NCI-H187 (cell line): ENCODE measurements at places on chromosomes 16 and 17.

DNA sequence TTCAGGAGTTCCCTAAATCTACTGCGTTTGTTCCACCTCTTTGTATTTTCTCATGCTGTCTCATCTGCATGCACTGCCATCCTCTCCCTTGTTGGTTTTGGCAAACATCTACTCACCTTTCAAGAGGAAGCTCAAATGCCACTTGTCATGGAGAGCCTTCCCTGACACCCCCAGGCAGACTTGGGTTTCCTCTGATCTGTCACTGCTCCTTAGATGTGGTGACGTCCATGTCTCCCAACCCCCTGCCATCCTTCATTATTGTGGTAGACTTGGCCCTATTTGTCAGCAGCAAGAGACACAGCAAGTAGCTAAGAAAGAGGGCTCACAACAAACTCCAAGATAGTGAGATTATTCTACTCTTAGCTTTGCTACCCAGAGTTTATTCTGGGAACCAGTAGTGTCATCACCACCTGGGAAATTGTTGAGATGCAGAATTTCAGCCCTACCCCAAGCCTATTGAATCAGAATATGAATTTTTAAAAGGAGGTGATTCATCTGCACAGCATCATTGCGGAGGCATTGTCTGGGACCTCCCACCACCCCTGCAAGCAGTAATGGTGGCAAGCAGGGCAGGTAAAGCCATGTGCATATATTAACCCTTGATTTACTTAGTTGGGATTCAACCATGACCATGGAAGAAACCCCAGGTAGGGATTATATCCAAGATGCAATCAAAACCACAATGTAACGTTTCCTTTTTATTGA is 248.9 kb downstream of the SHISA9 start:
- no peak for DNase-seq

DNA sequence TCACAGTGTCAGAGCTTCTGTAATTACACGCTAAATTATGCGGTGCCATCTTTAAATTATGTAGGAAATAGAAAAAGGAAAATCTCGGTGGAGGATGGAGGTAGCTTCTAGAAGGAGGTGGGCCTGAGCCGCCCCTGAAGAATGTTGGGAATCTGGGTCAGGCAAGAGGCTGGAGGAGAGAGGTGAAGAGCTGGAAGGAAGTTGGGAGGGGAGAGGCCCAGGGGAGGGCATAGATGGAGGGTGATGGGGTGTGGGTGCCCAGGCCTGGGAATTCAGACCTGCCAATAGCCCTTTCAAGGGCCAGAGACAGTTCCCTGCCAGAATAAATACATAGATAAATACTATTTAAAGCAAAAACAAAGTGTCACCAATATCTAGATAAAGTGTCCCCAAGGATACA is 415.0 kb upstream of the HSBP1 start:
- DNase-seq = no peak

DNA sequence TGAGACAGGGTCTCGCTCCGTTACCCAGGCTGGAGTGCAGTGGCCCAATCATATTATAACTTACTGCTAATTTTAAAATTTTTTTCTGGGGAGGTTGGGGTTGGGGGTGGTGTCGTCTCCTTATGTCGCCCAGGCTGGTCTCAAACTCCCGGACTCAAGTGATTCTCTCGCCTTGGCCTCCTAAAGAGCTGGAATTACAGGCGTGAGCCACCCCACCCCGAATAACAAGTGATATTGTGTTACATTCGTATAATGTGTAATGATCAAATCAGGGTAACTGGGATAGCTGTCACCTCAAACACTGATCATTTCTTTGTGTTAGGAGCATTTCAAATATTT is 16.2 kb upstream of the KPNA2 start:
- no peak for DNase-seq

GRCh38 chr17:73343168-73343634 is 31.4 kb upstream of the CDC42EP4 start:
- no peak for DNase-seq

GRCh38 chr17:76076146-76076764 is 1.7 kb downstream of the GALR2 start:
- DNase-seq = no peak

DNA sequence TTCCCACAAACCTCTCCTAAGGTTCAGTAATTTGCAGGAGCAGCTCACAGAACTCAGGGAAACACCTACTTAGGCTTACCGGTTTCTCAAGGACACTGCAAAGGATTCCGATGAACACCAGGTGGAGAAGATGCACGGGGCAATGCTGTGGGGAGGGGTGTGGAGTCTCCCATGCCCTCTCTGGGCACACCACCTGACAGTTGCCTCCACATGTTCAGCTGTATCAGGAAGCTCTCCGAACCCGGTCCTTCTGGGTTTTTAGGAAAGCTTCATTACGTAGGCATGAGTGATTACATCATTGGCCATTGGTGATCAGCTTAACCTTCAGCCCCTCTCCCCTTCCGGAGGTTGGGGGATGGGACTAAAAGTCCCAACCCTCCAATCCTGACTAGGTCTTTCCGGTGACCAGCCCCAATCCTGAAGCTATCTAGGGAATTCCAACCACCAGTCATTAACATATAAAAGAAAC is 21.6 kb downstream of the C17orf58 start:
- DNase-seq = no peak

GRCh38 chr16:79121906-79122305 is 478.6 kb downstream of the MAF start:
- no peak for DNase-seq

DNA sequence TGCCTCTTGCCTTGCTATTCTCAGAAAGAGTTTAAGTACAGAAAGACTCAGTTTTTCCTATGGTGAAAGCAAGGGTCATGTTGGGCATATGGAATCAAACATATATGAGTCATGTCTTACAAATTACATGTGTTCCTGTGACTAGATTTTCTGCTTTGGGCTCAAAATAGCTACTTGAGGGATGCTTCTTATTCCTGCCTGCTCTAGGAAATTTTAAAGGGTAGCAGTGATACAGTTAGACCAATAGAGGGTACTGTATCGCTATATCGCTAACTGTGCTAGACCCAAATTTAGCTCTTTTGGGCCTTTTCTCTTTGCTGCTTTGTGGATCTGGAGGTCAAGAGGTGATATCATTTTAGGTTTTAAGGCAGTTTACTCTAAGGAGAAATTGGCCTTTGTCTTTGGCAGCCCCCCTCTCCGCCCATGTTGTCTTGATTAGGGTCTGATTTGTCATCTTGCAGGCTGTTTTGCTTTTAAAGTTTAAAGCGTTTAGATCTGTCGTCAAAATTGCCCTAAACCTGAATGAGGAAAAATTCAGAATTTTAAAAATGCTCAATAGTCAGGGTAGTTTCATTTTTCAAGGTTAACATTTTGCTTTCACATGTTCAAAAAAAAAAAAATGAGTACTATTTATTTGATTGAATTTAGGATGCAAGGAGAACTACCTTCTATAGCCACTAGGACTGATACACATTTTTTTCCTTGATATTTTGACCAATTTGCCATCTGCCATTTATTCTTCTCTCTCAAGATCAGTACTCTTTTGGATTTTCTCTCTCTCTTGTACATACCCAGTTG is 8.8 kb downstream of the NFATC3 start:
- DNase-seq = no peak

DNA sequence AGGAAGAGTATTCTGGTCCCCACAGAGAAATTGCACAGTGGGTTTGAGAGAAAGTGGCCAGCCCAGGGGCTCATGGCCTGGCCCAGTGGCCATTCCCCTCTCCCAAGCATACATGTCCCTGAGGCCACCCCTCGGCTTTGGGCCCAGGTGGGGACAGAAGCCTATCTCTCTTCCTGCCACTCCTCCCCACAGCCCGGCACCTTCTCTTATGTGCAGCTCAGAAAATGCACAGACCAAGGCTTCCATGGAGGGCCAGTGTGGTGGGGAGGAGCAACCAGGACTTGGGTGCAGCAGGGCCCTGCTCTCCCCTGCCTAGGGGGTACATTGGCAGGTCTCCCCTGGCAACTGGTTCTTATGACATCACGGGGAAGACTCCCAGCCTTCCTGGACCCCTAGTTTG is at the start of gene C16orf90:
Gene C16orf90, minus strand, starts transcription at position 314 of the 400 bp plus-strand sequence. Its CDS starts 68 bp downstream, at position 246.
- no peak for DNase-seq

- no peak for DNase-seq
Observed at GRCh38 chr17:21814776-21815175, 122.5 kb downstream of the KCNJ18 start.

DNA sequence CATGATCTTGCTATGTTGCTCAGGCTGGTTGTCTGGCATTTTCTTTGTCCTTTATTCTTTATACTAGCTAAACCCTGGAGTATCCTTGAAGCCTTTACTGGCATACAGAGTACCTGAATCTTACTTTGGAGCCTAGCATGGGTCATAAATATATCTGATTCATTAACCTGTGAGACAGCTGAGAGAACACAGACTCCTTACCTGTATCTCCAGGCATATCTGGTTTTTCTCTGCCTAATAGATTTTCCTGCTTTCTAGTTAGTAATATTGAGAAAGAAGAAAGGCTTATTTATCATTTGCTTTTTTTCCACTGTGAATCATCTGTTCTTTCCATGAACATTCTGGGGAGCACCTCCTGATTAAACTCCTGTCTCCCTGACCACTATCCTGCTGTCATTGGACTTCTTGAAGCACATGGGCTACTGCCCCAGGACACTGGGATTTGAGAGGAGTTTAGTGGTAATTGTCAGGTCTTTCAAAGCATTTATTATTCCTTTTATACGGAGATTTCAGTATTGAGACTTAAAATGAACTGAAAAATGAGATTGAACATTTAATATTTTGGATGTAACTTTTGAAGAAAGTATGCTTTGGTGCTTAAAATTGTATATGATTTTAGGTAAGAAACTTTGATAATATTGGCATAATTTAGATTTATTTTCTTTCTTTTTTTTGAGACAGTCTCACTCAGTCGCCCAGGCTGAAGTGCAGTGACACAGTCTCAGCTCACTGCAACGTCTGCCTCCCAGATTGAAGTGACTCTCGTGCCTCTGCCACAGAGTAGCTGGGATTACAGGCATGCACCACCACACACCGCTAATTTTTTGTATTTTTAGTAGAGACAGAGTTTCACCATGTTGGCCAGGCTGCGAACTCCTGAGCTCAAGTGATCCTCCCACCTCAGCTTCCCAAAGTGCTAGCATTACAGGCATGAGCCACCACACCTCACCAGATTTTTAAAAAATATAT is 8.6 kb downstream of the PDP2 start:
- DNase-seq = no peak

- no peak for DNase-seq
Observed at GRCh38 chr16:74279266-74279665, 17.3 kb upstream of the PSMD7 start.

DNA sequence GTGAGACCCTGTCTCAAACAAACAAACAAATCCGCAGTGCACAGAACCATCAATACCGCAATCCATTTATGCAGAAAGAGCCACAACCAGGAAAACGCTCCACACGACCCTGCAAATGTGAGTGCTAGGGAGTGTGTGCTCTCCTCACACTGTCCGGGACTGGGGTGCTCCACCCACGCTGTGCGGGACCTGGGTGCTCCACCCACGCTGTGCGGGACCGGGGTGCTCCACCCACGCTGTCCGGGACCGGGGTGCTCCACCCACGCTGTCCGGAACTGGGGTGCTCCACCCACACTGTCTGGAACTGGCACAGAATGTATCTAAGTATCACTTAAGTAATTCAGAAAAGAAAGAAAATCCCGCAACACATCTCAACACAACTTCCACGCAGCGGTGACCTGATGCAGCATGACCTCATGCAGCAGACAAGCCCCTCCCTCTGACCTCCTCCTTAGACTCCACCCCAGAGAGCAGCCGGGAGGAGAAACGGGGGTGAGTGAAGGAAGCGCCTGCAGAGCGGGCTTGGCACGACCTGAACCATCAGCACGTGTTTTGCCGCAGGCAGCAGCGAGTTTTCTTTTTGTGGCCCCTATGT is 38.5 kb downstream of the ZNF276 start:
- DNase-seq = no peak

- DNase-seq = no peak
Observed at GRCh38 chr16:9316615-9317014, 225.2 kb downstream of the HAPSTR1 start.

DNA sequence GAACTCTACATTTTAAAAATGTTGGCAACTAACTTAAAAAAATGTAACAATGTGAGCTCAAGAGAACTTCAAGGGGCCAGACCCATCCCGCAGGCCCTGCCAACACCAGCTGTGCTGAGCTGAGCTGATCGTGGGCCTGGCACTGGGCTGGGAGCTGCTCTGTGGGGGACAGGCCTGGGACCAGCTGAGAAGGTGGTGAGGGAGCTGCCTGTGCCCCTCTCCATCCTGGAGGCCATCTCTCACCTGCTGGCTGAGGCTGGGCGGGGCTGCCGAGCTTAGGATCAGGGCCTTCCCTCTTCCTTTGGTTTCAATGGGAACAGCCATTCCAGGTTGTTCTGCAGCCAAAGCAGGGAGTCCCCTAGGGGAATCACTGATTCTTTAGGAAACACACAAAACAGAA is 58.2 kb downstream of the IL21R start:
- no peak for DNase-seq

GRCh38 chr16:84665843-84666242 is 17.5 kb downstream of the KLHL36 start:
- no peak for DNase-seq

DNA sequence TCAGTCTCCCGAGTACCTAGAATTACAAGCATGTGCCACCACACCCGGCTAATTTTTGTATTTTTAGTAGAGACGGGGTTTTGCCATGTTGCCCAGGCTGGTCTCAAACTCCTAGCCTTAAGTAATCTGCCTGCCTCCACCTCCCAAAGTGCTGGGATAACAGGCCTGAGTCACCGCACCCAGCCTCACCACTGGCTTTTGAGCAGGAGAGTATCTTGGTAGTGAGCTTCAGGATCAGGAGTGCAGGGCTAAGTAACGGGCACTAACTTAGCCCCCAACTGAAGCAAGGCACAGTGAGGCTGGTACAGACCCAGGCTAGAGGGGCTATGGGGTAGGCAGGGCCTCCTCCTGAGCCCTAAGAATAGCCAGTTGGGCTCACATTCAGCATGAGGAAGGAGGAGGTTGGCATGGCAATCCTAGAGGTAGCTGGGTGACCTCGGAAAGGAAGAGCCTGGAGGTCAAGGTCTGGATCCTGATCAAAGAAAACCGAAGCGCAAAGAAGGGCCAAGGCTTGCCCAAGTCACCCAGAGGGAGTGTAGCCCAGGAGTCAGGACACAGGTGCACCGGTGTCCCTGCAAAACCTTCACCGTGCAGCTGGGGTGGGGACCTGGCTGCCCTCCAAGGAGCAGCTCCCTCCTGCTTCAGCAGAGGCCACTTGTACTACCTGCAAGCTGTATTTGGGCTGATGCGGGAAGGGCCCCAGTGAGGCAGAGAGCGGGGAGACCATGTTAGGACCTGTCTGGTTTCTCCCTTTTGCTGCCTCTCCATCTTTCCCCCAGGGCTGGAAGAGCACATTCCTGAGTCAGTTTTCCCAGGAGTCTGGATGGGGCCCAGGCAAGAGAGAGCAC is 1.3 kb upstream of the ADGRG5 start:
- DNase-seq = no peak

GRCh38 chr16:67001726-67002125 is 13.3 kb downstream of the CES4A start:
- DNase-seq = no peak

DNA sequence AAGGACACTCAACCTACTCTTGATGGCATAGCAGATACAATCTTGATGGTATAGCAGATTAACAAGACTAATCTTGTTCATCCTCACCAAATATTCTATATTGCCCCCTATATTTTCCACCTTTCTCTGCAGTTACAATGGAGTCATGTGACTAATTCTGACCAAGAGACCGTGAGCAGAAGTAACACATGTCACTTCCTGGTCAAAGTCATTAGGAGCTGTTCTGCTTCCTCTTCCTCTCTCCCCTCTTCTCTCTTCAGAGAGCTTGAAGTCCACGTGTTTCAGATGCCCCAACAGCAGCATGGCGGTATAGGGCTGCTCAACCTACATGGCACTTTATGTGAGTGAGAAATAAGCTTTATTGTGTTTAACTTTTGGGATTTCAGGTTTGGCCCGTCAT is 55.3 kb upstream of the ERCC4 start:
- DNase-seq = no peak
